ENCODE measurements at places on chromosomes 12 and 14. TPM values are rescaled to one million over a fixed set of nuclear protein-coding genes. Genes with fewer than 3 reads are reported as not detected.

The TTC9 gene
- 9.8 TPM for total RNA-seq

The CPNE6 gene
- total RNA-seq: not detected

The AEBP2 gene
- 57.9 TPM for total RNA-seq

The KDM2B gene
- total RNA-seq: 23.8 TPM

The GPR132 gene
- total RNA-seq: 1.4 TPM

The CLEC6A gene
- total RNA-seq: not detected

The STXBP6 gene
- 7.9 TPM for total RNA-seq

The RNASE3 gene
- not detected for total RNA-seq

The CPNE8 gene
- total RNA-seq: 18.6 TPM

The TAS2R14 gene
- 2.9 TPM for total RNA-seq

The PROX2 gene
- total RNA-seq: not detected

The DDN gene
- total RNA-seq: 0.12 TPM

The SIX6 gene
- total RNA-seq: not detected

Measured in Calu3 (cell line).